ENCODE measurements at places on chromosomes 2 and 18.

- no peak for DNase-seq
Measured at GRCh38 chr2:235963853-235964577, 204.2 kb downstream of the GBX2 start.

GRCh38 chr2:56333812-56334485 is 150.2 kb downstream of the CCDC85A start:
- DNase-seq = no peak

- no peak for DNase-seq
Measured at GRCh38 chr2:60095202-60095815, 458.1 kb downstream of the BCL11A start.

DNA sequence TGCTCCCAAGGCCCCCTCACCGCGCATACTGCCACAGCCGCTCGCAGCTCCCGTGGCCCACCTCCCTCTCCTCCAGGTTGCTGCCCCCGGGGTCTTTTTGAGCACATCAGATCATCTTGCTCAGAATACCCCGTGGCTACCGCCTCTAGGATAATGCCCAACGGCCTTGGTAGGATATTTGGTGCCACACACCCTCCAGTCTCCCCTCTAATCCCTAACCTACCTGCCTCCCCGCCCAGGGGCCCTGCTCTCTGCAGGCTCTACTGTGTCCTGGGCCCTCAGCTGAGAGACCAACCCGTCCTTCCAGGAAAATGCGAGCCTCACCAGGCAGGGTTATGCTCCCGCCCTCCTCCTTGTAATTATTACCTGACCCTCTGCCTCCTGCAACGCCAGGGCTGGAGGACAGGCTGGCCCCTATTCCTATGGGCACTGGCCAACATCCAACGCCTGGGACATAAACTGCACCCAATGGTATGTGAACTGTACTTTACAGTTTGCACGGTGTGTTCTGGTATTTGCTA is 1.5 kb upstream of the MTCL1 start:
- DNase-seq = no peak

DNA sequence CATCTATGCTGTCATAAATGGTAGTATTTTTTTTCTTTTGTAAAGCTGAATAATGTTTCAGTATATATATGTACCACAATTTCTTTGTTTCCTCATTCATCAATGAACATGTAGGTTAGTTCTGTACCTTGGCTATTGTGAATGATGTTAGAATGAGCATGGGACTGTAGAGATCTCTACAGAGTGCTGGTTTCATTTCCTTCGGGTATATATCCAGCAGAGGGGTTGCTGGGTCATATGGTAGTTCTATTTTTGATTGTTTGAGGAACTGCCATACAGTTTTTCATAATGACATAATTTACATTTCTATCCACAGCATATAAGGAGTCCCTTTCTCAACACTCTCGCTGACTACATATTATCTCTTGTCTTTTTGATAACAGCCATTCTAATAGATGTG is 243.5 kb downstream of the CDH7 start:
- DNase-seq = no peak

- no peak for DNase-seq
Measured at GRCh38 chr2:134280726-134281125, 26.9 kb downstream of the MGAT5 start.

- DNase-seq = no peak
Measured at GRCh38 chr2:2662037-2662846, 331.2 kb upstream of the MYT1L start.

GRCh38 chr2:194559523-194559922 is 1097.5 kb upstream of the SLC39A10 start:
- DNase-seq = no peak

GRCh38 chr2:69798909-69799526 is 30.4 kb upstream of the GMCL1 start:
- DNase-seq = no peak

GRCh38 chr2:206343144-206343543 is 68.7 kb downstream of the ZDBF2 start:
- DNase-seq = no peak

- DNase-seq = no peak
Measured at GRCh38 chr2:152426801-152427200, 91.8 kb downstream of the FMNL2 start.

- no peak for DNase-seq
Measured at GRCh38 chr2:57396355-57397098, 650.1 kb upstream of the VRK2 start.

DNA sequence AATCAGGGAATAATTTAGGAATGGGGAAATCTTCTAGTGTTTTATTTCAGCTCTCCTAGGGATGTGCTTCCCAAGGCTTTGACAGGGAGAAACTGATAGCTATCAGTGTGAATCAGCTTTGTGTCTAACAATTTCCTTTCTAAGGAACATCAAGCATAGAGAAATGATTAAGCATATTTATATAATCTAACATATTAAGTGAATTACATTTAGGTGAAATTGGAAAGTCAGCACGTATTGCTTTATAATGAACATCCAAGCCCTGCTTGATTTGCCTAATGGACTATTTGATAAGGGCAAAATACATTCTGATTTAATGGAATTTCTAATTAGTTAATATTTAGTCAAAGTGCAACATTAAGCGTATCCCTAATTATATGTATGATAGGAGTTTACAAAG is 19.5 kb upstream of the TSPYL6 start:
- no peak for DNase-seq

GRCh38 chr2:128285329-128285931 is 33.2 kb downstream of the HS6ST1 start:
- DNase-seq = no peak

GRCh38 chr2:168738062-168738461 is 64.4 kb upstream of the NOSTRIN start:
- no peak for DNase-seq

DNA sequence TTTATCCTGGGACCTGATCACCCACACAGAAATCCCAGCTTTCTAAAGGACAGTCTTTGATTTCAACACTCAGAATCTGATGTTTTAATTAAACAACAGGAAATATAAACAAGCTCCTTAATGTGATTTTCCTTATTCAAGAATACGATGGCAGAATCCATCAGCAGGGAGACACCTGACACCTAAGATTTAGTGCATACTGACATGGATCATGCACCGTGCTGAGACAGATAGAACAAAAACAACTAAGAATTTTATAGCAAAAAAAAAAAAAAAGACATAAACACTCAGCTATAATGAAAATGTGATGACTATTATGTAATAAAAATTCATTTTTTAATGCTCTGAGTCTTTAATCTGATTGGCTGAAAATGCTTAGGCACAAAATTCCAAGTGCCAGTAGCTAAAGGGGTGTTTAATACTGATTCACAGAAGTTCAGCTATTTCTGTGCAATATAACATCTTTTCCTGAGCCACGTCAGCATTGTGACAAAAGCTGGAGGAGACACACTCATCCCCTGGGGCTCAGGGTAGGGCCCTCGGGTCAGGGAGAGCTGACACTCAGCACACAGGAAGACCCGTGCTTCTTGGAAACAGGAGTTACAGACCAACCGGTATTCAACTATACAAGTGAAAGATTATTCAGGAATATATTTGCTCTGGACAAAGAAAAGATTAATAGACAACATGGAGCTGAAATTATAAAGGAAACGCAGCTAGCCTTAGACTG is 247.4 kb downstream of the FBXO15 start:
- no peak for DNase-seq

GRCh38 chr2:177599139-177599688 is 206.6 kb downstream of the AGPS start:
- no peak for DNase-seq

DNA sequence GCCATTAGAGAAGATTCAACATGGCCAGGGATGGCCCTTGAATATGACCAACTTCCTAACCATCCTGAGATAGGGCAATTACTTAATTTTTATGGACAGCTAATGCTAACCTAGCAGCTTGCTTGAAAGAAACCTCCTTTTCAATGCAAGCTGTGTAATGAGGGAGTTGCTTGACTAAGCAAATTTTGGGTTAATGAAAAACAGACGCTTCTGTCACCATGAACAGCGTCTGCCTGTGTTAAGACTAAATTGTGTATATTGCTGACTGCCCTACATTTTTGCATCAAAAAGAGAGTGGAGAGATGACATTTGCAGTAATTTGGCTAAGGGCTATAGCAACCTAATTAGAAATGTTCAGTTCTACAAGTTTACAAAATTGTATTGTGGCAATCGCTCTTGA is 319.2 kb upstream of the LRATD1 start:
- no peak for DNase-seq

GRCh38 chr2:83850071-83850725 is 608.9 kb downstream of the SUCLG1 start:
- no peak for DNase-seq

DNA sequence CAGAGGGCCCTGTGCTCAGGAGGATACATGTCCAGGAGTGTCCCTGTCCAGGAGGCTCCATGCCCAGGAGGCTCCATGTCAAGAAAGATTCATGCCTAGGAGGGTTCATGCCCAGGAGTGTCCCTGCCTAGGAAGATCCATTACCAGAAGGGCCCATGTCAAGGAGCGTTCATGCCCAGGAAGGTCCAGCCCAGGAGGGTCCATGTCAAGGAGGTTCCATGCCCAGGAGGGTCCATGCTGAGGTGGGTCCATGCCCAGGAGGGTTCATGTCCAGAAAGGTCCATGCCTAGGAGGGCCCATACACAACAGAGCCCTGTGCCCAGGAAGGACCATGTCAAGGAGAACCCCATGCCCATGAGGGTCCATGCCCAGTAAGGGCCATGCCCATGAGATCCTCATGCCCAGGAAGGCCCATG is 7.0 kb downstream of the GPR35 start:
- no peak for DNase-seq

GRCh38 chr18:57803103-57803969 is at the start of gene ATP8B1:
Gene ATP8B1, minus strand, starts transcription at chr18:57803315. Its CDS starts 71,508 bp downstream, at chr18:57731807.
- no peak for DNase-seq

- no peak for DNase-seq
Measured at GRCh38 chr2:207516206-207516605, 13.6 kb upstream of the CREB1 start.

DNA sequence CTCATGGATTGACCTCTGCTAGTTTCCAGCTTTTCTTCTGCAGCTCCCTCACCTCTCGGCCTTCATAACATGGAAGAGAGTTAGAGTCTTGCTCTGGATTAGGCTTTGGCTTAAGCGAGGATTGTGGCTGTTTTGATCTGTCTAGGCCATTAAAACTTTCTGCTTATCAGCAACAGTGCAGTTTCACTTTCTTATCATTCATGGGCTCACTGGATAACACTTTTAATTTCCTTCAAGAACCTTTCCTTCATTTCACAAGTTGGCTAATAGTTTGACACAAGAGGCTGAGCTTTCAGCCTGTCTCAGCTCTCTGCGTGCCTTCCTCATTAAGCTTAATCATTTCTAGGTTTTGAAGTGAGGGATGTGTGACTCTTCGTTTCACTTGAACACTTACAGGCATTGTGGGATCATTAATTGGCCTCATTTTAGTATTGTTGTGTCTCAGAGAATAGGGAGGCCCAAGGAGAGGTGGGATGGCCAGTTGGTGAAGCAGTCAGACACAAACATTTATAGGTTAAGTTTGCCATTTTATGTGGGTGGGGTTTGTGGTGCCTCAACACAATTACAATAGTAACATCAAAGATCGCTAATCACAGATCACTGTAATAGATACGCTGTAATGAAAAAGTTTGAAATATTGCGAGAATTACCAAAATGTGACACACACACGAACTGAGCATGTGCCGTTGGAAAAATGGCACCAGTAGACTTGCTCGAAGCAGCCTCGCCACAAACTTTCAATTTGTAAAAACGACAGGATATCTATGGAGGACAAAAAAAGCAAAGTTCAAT is 129.3 kb downstream of the ZNF236 start:
- DNase-seq = no peak

DNA sequence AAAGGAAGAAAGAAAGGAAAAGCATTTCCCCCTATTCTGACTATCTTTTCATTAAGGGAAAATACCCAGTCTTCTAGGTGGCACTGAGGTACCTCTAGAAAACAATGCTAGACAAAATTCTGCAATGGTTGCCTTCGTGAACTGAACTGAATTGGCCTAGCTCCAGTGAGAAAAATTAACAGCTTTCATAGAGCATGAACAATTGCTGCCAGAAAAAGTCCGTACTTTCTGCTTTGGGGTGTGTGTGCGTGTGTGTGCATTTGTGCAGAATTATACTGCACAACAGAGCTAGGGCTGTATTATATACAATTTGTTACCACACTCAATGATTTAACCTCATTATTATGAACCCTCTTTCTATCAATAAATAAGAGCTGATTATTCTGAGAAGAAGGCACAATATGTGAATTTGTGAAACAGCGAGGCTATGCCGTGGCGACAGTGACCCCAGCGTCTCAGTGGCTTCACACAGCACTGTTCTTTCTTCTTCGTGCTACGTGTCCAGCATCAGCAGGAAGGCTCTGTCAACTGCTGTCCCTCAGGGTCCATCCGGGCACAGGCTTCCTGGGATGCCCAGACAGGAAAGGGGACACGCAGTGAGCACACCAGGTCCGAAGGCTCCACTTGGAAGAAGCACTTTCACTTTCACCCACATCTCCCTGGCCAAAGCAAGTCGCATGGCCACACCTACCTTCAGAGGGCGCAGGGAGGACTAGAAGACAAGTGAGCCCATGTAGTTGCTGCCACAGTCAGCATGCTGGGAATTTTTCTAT is 47.5 kb downstream of the PTGR3 start:
- DNase-seq = no peak

- no peak for DNase-seq
Measured at GRCh38 chr2:61707984-61708852, 145.6 kb downstream of the FAM161A start.

DNA sequence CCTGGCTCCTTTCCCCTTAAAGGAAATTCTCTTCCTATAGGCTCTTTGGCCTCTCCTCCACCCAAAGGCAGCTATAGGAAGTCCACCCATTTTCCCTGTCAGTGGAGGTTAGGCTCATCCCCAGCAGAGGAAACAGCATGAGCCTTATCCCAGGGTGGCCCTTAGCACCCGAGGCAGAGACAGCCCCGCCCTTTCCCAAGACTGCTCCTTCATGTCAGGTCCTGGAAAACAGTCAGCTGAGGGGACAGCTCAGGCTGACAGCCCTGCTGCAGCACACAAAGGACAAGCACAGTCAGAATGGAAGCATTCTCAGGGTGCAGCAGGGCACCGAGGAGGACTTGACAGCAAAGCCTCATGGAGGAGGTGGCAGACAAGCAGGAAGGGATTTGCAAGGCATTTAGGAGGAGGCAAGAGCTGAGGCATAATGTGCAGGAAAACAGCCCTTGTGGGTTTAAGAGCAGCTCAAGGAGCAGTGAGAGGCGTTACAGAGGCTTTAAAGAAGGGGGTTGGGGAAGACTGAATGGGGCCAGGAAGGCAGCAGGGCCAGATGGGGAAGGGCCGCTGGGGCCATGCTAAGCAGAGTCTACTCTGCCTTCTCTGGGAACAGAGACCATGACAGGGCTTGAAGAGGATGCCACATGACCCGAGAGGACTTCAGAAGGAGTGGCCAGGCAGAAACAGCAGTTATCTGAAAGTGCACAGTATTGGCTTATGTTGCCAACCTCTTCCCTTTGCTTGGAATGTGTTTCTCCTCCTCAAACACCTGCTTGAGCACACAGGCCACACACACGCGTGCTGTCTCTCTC is 216.6 kb downstream of the SH3BP4 start:
- no peak for DNase-seq

- DNase-seq = no peak
Measured at GRCh38 chr2:160050147-160050546, 12.3 kb downstream of the PLA2R1 start.

- no peak for DNase-seq
Measured at GRCh38 chr2:217475101-217475500, 527.7 kb downstream of the TNS1 start.
